ENCODE measurements at places on chromosomes 7 and 10.
A peak's percentile ranks its signal among the peaks of the same experiment; 100 is the strongest.

DNA sequence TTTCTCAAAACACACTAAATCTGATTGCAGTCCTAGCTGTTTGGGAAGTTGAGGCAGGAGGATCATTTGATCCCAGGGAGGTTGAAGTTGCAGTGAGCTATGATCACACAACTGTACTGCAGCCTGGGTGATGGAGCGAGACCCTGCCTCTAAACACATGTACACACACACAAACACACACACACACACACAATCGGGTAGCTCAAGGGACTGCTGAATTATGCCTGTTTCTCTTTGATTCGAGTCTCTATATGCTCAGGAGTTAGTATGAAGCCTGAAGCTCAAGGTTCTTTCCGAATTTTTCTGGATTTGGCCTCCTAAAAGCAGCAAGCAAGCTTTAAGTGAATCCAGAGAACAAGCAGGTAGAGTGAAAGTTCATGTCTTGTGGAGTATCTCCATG lies 22.5 kb downstream of the PRTFDC1 start:
- DNase-seq, result no peak

DNA sequence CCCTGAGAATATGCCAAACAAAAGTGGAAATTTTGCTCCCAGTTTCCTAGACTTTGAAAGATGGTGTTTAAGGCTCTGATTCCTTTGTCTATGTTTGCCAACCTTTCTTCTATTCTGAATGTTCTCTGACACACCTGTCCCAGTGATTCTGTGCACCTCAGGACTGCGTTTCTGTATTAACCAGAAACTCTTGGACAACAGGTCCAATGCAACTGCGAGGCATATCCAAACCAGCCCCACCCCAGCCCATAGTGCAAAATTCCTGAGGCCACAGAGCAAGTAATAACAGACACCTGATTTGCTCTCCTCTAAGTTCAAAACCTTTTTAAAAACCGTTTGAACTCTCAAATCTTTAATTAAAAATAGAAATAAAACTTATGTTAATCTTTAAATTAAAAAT lies 37.0 kb upstream of the MSRB2 start:
- DNase-seq, result no peak

- DNase-seq, result no peak
Observed at GRCh38 chr7:23369100-23369499, 70.0 kb downstream of the MALSU1 start.

GRCh38 chr7:106418094-106418493 lies 133.3 kb upstream of the NAMPT start:
- no peak for DNase-seq

- no peak for DNase-seq
Observed at GRCh38 chr10:48801001-48801421, 116.3 kb downstream of the WDFY4 start.

DNA sequence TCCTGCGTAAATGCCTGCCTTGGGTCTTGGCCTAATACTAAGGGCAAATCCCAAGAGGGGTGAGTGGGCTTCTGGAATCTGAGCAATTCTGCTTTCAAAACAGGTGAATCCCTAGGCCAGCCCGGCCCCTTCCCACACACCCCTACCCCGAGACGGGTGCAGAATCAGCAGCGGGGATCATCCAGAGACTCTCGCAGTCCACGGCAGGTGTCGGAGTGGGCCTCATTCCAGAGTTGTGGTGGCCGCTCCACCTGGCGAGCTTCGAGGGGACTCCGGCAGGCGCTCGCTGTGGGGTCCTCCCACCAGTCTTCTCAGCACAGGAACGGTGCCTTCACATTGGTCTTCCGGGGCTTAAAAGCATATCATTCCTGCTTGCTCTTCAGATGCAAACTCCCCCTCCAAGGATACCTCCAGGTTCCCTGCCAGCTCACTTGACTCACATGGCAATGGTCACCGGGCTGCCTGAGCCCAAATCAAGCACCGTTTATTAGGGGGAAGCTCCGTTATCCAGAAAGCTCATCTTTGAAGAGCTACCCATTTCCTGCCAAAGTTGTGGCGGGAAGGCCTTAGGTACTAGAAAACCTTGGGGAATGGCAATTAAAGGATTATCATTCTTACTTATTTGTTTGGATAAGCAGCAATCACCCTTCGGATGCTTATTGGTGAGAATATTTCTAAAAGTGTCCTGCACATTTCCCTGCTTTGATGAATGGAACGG lies 67.6 kb downstream of the PRKAG2 start:
- no peak for DNase-seq

GRCh38 chr7:107045980-107046379 lies 1.5 kb downstream of the PRKAR2B start:
- DNase-seq, result no peak

DNA sequence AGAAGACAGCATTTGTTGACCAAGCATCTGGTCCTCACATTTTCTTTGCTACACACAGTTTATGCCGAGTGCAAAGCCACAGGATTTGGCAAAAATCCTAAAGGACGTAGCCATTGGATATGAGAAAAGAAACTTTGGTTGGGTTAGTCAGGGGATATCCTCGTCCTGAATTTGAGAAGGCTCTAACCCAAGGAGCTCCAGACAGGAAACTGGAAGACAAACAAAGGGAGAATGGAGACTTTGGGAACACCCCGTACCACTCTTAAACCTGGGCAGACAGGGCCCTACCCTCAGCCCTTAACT lies 146.6 kb upstream of the FRMD4A start:
- DNase-seq, result no peak

GRCh38 chr10:1434912-1435692 lies 302.2 kb downstream of the ADARB2 start:
- no peak for DNase-seq

- DNase-seq, result peak; percentile 17
Observed at GRCh38 chr10:76583711-76584161, 1053.9 kb downstream of the KCNMA1 start.

DNA sequence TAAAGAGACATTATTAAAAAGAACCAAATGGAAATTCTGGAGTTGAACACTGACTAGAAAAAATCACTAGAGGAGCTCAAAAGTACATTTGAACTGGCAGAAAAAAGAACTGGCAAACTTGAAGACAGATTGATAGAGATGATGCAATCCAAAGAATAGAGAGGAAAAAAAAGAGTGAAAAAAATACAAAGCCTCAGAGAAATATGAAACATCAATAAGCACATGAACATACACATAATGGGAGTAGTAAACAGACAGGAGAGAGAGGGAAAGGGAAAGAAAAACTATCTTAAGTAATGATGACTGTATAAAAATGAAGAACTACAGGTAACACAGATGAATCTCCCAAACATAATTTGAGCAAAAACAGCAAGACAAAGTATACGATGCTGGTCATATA lies 61.1 kb downstream of the CNOT4 start:
- no peak for DNase-seq

- DNase-seq, result no peak
Observed at GRCh38 chr7:41881331-41882130, 178.6 kb upstream of the INHBA start.

DNA sequence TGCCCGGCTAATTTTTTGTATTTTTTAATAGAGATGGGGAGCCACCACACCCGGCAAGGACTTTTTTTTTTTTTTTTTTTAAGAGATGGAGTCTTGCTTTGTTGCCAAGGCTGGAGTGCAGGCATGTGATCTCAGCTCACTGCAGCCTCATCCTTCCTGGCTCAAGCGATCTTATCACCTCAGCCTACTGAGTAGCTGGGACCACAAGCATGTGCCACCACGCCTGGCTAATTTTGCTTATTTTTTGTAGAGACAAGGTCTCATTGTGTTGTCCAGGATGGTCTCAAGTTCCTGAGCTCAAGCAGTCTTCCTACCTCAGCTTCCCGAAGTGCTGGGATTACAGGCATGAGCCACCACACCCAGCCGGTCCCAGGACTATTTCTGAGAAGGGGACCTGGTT lies 9.3 kb upstream of the MCU start:
- no peak for DNase-seq

- no peak for DNase-seq
Observed at GRCh38 chr7:91837397-91838070, 43.0 kb downstream of the MTERF1 start.

- no peak for DNase-seq
Observed at GRCh38 chr7:22435720-22436119, 64.3 kb downstream of the STEAP1B start.

DNA sequence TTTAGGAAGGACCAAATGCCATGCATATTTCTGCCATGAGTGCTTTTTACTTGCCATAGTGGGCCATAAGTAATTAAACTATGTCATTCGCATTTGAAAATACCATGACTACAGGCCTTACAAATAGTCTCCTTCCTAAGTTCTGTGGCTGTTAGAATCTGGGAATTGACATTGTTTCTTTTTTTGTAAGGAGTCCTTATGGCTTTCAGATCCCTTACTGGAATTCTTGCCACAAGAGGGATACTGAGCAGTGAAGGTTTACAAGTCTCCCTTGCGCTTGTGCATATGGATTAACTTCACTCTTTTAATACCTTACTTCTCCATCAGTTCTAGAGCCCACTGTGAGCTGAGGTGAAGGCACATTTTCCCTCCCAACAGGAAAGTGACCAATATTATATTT lies 166.0 kb downstream of the NRG3 start:
- no peak for DNase-seq

GRCh38 chr10:18737841-18738240 lies 78.6 kb downstream of the ARL5B start:
- no peak for DNase-seq

- DNase-seq, result no peak
Observed at GRCh38 chr10:127227663-127228062, 31.3 kb upstream of the INSYN2A start.

DNA sequence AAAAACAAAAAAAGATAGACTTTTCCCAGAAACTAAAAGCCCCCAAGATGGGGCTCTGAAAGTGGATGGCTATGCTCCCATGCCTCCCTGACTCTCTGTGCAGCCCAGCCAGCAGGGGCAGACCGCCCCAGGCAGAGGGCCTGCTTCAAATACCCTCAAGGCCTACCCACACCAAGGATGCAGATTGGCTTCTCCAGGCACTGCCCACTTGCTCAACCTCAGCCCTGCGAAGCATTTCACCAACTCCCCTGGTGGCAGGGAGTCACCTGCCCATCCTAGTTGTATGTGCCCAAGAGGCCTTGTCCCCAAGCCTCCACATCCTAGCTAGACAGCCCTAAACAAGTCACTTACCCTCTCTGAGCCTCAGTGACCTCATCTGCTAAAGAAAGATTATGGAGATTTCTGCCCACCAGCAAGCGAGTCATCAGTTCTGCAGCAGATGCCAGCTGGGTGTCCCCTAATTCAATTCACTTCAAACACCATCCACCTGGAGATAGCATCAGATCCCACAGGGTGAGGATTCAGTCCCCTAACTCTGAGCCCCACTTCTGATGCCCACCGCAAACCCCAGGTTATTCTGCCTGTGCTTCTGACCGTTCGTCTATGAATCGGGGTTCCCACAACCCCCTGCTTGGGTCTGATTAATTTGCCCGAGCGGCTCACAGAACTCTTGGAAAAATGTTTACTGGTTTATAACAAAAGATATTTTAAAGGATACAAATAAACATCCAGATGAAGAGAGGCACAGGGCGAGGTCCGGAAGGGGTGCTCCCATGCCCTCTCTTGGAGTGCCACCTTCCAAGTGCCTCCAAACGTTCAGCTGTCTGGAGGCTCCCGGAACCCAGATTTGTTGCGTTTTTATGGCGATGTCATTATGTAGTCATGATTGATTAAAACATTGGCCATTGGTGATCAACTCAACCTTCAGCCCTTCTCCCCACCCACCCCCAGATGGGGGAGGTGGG lies 18.6 kb upstream of the ZMIZ1 start:
- no peak for DNase-seq

DNA sequence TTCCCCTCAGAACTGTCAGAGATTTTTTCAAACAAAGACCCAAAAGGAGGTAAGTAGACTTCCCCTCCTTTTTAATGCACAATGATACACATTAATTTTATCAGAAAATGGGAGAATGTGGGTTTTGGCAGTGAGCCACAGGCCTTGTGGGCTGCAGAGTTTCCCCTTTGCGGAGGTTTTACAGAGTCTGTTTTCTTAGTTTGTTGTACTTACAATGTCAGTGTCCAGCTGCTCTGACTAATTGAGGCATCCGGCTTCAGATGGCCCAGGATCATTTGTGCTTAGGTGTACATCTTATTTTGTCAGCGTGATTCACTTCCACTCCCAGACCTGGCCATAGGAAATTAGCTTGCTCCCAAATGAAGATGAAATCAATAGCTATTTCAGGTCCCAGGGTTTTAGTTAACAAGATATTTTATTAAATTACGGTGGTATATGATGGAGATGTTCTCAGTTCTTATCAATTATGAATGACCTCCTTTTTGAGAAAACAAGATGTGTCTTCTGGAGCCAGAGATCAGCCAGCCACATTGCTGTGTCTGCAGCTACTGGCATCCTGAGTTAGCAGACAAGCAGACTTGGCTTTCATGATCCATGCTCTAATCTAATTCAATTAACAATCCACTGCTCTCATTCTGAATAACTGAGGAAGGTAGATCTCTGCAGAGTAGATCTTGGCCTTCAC lies 1086.6 kb upstream of the SORCS1 start:
- no peak for DNase-seq

DNA sequence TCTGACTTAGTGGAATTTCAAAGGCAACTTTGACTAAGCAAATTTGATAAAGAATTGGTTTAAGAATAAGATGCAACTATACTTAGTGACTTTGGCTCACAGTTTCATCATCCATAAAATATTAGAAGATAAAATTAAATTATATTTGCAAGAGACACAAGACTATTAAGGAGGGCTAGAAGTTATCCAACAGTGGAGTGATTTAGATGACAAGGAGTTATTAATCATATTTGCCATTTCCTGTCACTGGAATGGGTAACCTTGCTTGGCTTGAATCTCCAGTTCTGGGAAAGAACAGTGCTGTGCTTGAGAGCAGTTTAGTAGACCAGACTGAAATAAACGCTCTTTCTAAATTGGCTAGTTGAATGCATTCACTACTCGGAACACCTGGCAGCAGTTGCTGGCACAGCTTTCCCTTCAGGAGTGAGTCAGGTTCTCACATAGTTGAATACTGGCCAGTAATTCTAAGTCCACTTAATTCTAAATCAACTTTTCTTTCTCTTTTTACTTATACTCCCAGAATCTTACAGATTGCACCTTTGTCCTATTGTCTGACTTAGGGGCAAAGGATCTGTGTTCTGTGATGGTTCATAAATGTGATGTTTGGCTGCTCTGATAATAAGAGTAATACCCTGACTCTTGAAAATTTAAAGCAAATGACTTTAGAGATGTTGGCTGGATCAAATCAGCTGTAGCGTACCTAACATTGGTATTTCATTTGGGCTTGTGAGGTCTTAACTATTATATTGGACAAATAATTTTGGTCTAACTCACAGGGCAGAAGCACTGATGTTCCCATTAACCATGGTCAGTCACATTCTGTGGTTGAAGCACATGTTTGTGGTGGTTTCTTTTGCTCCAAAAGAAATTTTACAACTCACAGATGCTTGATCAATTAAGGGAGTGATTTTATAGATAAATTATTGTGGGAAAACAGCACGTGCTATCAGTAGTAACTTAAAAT lies 16.6 kb downstream of the STMP1 start:
- DNase-seq, result no peak

Measured in 8988T (cell line).